ENCODE measurements at places on chromosomes 1 and 21.

- no peak for DNase-seq
Measured at GRCh38 chr1:247933989-247934388, 9.3 kb downstream of the OR2AJ1 start.

GRCh38 chr1:33005838-33006421 is 30.8 kb downstream of the AK2 start:
- DNase-seq = no peak

- no peak for DNase-seq
Measured at GRCh38 chr1:66478116-66478515, 55.8 kb upstream of the SGIP1 start.

GRCh38 chr1:86714159-86714558 is 9.8 kb downstream of the SH3GLB1 start:
- DNase-seq = no peak

DNA sequence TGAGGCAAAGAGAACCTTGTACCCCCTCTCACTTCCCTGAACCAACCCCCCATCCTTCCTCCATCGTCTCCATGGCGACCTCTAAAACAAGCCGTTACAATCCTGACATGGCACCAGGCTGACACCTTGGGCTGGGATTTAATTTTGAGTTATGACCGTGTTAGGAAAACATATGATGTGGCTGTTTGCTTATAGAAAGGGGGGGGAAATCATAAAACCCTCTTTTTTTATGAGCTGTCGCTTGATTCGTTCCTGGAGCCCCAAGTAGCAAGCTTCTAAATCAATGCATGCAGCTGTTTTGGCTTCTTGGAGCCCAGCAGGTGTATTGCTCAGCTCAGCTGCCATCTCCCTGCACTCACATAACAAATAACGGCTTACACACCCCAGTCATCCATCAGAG is 301.2 kb upstream of the SPAG17 start:
- DNase-seq = no peak

DNA sequence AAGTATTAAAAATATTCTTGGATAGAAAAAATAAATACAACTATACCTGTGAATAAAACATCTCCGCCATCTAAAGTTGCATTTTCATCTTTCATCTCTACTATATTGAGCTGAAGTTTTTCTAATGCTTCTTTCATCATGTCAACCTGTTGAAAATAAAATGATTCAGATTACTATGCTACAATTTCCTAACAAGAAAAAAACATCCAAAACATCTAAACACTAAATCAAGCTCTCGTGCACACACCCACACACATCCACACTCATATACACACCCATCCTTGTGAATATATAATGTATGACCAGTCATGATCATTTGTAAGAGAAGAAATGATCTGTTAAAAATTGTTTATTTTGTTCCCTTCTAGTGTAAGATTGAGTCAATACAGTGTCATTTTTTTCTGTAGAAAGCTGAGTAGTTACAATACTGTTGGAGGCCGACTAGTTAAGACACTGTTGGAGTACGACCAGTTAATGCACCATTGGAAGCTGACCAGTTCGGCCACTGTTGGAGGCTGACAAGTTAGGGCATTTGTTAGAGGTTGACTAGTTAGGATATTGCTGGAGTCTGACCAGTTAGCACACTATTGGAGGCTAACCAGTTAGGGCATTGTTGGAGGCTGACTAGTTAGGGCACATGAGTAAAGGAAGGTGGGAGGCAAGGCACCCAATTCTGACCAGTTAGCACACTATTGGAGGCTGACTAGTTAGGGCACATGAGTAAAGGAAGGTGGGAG is 82.4 kb upstream of the BCL10 start:
- no peak for DNase-seq

DNA sequence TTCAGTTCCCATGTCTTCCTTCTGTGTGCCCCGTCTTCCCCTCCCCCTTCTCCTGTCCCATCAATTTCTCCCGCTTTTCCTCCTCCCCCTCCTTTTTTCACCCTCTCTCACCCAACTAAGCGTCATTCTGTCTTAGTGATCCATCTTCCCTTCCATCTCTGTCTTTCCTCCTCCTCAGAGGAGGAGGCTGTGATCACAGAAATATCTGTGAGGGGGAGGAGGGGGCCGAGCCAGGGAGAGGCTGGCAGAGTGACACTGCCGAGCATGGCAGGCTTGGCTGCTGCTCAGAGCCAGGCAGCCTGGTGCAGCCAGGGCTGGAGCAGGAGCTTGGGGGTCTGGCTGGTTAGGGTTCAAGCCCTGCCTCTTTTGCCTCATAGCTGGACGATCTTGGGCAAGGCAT is 7.6 kb downstream of the HTR6 start:
- no peak for DNase-seq

DNA sequence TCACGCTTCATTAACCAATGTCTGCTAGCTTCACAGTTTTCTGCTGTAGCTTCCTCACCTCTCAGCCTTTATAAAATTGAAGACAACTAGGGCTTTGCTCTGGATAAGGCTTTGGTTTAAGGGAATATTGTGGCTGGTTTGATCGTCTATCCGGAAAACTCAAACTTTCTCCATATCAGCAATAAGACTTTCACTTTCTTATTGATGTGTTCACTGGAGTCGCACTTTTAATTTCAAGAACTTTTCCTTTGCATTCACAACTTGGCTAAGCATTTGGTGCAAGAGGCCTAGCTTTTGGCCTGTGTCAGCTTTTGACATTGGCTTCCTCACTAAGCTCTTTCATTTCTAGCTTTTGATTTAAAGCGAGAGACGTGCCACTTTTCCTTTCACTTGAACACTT is 12.9 kb downstream of the COA6 start:
- no peak for DNase-seq

GRCh38 chr1:192227330-192227729 is 69.1 kb downstream of the RGS18 start:
- no peak for DNase-seq

- no peak for DNase-seq
Measured at GRCh38 chr1:3002349-3003038, 18.8 kb upstream of the ACTRT2 start.

- DNase-seq = no peak
Measured at GRCh38 chr1:198373376-198373775, 167.1 kb downstream of the ATP6V1G3 start.

DNA sequence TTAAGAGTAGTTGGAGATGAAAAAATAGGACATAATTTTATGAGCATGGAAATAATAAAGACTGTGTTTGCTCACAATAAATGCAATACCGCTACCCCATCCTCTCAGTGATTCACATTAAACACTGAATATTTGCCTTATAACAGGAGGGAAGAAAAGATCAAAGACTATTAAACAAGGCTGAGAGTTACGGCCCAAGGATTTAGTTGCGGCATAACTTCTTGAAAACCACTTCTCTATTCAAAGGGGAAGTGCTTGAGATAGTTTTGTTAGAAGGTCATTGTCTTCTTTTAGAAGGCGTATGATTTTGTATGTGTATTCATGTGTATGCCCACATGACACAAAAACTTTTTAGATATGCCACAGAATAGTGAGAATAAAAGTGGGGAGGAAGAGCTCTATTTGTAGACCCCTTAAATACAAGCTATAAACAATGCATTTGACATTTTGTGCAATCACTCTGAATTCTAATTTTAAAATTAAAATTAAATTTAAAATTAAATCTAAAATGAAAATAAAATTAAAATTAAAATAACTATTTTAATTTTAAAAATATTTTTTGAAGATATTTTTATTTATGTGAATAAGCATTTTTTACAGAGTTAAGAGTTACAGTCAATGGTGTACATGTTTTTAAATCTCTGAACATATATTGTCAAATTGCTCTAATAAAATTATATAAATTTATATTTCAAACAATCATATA is 986.6 kb upstream of the ADAMTS5 start:
- DNase-seq = no peak

- no peak for DNase-seq
Measured at GRCh38 chr1:78678324-78678723, 28.7 kb downstream of the IFI44 start.

DNA sequence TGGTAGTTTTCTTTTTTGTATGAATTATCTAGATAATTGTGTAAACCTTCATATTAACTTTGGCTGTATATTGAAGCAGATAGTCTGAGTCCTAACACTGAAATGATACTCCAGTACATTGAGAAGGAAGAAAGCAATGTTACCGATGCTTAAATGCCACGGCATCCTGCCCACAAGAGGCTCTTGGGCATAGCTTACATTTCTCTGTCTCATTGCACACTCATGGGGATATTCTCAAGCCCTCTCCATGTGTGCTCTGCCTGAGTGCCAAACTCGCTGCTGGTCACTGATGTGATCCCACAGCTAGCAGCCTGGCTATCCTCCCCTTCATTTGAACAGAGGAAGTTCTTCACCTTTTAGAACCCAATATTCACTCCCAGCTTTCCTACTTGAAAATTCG is 179.4 kb downstream of the TGFB2 start:
- DNase-seq = no peak

DNA sequence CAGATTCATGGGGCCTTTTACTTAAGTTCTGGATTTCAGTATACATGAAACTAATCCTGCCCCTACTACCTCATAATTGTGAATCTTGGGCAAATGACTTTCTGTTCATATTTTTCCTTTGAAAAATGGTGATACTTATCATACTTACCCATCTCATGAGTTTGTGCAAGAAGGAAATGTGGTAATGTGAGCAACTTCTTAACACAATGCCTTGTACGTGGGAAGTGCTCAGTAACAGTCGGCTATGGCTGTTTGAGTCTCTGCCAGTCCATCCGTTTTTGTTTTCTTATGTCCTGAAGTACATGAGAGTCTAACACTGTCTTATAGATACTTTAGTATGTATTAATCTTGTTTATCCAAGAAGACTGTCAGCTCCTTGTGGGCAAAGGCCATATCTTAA is 86.5 kb downstream of the PATJ start:
- DNase-seq = no peak

DNA sequence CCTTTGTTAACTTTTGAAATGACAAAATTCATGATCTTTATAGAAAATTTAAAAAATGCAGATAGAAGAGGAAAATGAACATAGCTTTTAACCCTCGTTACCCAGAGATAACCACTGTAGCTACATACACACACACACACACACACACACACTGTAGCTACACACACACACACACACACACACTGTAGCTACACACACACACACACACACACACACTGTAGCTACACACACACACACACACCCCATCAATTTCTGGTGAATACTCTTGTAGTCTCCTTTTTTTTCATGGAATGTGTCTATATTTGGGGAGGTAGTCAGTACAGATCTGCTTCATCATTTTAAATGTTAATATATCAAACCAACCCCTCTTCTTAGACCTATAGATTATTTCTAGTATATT is 58.5 kb downstream of the SH3BGR start:
- no peak for DNase-seq

GRCh38 chr1:20717452-20718342 is at the start of gene KIF17:
TSS of gene KIF17 (minus strand) at chr1:20718007. CDS start at chr1:20717706, 301 bp downstream.
- DNase-seq = peak; percentile 54
